Esophagus squamous epithelium (tissue), 5 donors: ENCODE measurements at places on chromosomes 13 and 19.

GRCh38 chr13:113668491-113668971 lies 1.5 kb downstream of the GRK1 start:
- no peak for DNase-seq

GRCh38 chr13:59750860-59751259 lies 412.9 kb downstream of the DIAPH3 start:
- no peak for DNase-seq

- no peak for DNase-seq
Observed at GRCh38 chr19:4866595-4867424, 657 bp downstream of the PLIN3 start.

- DNase-seq, result no peak
Observed at GRCh38 chr13:35210261-35210660, 266.2 kb downstream of the MAB21L1 start.

GRCh38 chr19:9934132-9934950 lies 2.0 kb downstream of the OLFM2 start:
- DNase-seq, result no peak

GRCh38 chr19:32104153-32104849 lies 241.1 kb upstream of the ZNF507 start:
- DNase-seq, result no peak

- no peak for DNase-seq
Observed at GRCh38 chr13:100520936-100521850, 67.4 kb downstream of the GGACT start.
